ENCODE measurements at places on chromosomes 5 and 9. TPM values are rescaled to one million over a fixed set of nuclear protein-coding genes. Genes with fewer than 3 reads are reported as not detected.

GRCh38 chr5:6194261-6194875 lies 184.0 kb downstream of the MED10 start:
- no peak for DNase-seq

- DNase-seq = no peak
Measured at GRCh38 chr9:5971740-5972139, 43.7 kb downstream of the RANBP6 start.

DNA sequence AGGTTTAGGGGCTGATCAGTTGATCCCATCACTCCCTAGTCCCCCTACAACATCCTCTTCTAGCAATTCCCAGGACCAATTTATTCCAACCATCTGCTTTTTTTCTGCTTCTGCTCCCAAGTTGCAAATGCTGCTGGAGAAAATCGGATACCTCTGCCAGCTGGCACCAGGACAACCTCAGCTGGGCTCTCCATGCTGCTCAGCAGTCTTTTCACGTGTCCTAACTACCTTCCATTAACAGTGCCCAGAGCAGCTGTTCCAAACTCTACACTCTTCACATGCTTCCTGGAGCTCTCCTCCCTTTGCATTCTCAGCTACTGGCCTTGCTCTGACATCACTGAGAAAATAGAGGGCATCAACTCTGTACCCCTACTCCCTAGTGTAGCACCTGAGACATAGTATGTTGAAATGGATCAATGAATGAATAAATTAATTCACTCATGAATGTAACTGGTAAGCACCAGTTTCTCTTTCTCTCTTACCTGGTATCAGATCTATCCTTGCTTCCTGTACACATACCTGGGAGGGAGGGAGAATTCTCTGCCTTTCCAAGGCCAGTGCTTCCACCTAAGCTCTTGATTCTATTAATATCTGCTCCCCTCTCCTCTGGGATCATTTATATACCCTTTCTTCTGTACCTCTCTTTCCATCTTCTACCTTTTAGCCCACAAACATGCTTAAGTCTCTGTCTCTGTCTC lies 191.0 kb downstream of the RAB3C start:
- no peak for DNase-seq

DNA sequence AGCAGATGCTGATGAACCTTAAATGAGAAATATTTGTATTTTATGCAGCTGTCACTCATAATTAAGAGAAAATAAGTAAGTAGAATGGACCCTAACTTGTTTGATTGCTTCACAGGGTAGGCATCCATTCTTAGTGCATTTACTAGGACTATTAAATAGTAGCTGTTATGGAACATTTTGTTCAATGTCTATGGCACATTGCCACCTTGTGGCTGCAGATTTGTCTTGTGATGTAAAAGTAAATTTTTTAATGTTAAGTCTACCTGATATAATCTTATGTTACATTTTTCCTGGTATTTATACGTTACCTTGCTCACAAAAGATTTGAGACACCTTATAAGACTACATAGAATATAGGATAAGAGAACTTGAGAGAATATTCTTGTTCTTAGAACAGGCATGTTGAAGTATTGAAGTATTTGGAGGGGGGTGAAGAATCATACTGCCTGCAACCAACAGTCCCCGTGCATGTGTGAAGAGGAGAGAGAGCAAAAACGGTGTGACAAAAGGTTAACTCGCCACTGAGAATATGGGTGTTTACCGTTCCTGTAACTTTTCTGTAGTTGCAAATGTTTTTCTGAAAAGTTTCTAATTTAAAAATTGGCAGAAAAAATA lies 161.1 kb downstream of the MAST4 start:
- peak; percentile 54 for DNase-seq

DNA sequence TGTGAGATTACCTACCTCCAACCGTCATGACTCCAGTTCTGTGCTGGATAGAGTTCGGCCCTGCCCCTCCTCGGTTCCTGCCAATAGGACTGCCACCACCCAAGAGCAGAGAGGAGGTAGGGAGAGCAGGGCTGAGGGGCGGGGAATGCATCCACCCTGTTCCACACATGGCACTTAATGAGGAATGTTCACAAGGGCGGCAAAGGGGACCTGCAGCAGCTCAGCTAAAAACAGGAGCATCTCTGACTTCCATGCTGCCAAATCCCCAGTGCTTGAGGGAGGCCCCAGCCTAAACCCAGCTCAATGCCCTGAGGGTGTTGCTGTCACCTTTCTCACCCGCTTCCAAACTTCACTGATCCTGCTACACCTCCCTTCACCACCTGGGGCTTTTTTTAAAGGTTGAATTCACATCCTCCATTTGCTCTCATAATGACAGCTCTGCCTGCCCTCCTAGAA lies 7.8 kb upstream of the DELE1 start:
- no peak for DNase-seq

GRCh38 chr9:104986096-104986495 lies 58.1 kb upstream of the ABCA1 start:
- no peak for DNase-seq

DNA sequence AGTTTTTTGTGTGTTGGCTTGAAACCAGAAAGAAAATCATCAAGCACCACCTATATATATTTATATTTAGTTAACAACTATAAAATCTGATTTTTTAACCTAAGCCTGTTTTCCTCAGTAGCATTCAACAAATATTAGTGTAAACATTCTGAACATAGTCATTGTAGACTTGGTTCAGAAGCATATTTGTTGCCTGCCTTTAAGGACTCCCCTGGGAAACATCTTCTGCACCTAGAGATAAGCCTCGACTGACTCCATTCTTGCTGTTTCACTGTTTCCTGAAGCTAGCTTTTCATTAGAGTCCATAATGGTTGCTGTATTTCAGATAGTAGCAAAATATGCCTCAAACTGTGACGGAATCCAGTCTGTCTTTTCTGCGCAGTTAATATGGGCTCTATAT lies 123.5 kb downstream of the TRIO start:
- no peak for DNase-seq

The NINJ1 gene
- 43.9 TPM for polyA plus RNA-seq

The MSX2 gene
- polyA plus RNA-seq = 0.94 TPM

The ZDHHC11B gene
- 4.3 TPM for polyA plus RNA-seq

The DNM1 gene
- polyA plus RNA-seq = 92.5 TPM

The FANCC gene
- polyA plus RNA-seq = 25.2 TPM

The TEX10 gene
- 36.4 TPM for polyA plus RNA-seq

The ADAMTS13 gene
- 8.3 TPM for polyA plus RNA-seq

All from right renal pelvis (tissue), 4 donors.